ENCODE measurements at places on chromosomes 13 and 19.

DNA sequence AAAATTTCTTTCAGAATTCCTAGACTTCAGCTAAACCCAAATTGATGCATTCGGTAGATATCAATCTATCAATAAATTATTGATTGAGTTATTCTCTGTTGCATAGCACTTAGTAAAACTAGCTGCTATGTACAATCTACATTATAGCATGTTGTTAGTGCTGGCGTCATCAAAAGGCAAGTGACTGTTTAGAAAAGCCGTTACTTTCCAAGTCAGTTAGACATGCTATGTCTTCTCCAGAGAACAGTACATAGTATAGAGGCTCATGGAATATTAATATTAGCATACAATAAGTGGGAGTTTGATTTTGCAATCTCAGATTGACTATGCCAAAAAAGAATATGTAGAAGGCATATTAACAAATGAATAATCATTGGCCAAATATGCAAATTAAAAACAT lies 165.6 kb downstream of the DCT start:
- DNase-seq, result no peak

- no peak for DNase-seq
Measured at GRCh38 chr13:31920727-31921100, 110.9 kb upstream of the FRY start.

DNA sequence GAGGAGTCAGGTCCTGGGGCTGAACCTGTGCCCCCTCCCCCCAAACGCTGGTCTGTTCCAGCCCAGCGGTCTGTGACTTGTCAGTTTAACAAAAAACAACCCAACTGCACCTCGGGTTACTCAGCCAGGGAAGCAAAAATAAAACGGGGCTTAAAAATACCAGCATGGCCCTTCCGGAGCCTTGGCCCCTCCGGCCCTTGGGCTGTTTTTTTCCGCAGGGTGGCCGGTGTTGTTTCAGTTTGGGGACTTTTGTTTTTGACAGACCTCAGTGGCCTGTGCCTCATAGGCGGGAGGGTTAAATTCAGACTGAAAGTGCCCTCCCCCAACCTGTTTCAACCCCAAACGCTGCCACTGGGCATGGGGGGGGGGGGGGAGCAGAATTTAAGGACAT lies 4.0 kb downstream of the TCF3 start:
- no peak for DNase-seq

- DNase-seq, result no peak
Measured at GRCh38 chr13:19083340-19083739, 98.3 kb downstream of the TUBA3C start.

All from CD4-positive, alpha-beta T cell treated with Interleukin-4 for 1 hour (primary cell).